ENCODE measurements at places on chromosomes 13 and 19. TPM values are rescaled to one million over a fixed set of nuclear protein-coding genes. Genes with fewer than 3 reads are reported as not detected.

Gene PTH2
- not detected for total RNA-seq

Gene CGB3
- total RNA-seq = not detected

Gene CEACAM21
- total RNA-seq = not detected

Gene LGALS14
- not detected for total RNA-seq

Gene LAIR1
- total RNA-seq = not detected

Gene UBE2L5
- 0.85 TPM for total RNA-seq

Gene ZNF701
- total RNA-seq = 18.0 TPM

Gene CPAMD8
- 1.1 TPM for total RNA-seq

Gene SLC6A16
- 0.12 TPM for total RNA-seq

Gene BEST2
- total RNA-seq = not detected

Gene ZNF235
- 7.5 TPM for total RNA-seq

Gene SOX1
- not detected for total RNA-seq

Gene DCLK1
- total RNA-seq = 21.1 TPM
